ENCODE measurements at places on chromosomes 6 and 20. TPM values are rescaled to one million over a fixed set of nuclear protein-coding genes. Genes with fewer than 3 reads are reported as not detected.

SLC35B3 gene
- 7.1 TPM for total RNA-seq

NPBWR2 gene
- total RNA-seq = not detected

SCAF8 gene
- 31.3 TPM for total RNA-seq

RFX6 gene
- not detected for total RNA-seq

SPEF1 gene
- total RNA-seq = not detected

AURKA gene
- total RNA-seq = 100 TPM

PDE7B gene
- 0.68 TPM for total RNA-seq

BCKDHB gene
- 17.8 TPM for total RNA-seq

JPH2 gene
- 0.47 TPM for total RNA-seq

PAX1 gene
- not detected for total RNA-seq

RBPJL gene
- not detected for total RNA-seq

TBX18 gene
- not detected for total RNA-seq

HLA-DRB5 gene
- total RNA-seq = 4.9 TPM

FOXA2 gene
- not detected for total RNA-seq

SNAI1 gene
- total RNA-seq = 1.4 TPM

TAAR6 gene
- not detected for total RNA-seq

MACROD2 gene
- not detected for total RNA-seq

DNA sequence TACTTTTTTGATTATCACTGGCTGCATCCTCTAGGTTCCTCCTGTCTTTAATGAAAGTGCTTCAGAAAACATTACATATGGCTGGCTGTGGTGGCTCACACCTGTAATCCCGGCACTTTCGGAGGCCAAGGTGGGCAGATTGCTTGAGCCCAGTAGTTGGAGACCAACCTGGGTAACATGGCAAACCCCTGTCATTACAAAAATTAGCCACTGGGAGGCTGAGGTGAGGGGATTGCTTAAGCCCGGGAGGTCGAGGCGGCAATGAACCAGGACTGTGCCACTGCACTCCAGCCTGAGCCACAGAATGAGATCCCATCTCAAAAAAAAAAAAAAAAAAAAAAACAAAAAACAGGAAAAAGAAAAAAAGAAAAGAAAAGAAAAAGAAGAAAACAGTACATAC lies 35.3 kb downstream of the BEND3 start:
- DNase-seq = no peak

DNA sequence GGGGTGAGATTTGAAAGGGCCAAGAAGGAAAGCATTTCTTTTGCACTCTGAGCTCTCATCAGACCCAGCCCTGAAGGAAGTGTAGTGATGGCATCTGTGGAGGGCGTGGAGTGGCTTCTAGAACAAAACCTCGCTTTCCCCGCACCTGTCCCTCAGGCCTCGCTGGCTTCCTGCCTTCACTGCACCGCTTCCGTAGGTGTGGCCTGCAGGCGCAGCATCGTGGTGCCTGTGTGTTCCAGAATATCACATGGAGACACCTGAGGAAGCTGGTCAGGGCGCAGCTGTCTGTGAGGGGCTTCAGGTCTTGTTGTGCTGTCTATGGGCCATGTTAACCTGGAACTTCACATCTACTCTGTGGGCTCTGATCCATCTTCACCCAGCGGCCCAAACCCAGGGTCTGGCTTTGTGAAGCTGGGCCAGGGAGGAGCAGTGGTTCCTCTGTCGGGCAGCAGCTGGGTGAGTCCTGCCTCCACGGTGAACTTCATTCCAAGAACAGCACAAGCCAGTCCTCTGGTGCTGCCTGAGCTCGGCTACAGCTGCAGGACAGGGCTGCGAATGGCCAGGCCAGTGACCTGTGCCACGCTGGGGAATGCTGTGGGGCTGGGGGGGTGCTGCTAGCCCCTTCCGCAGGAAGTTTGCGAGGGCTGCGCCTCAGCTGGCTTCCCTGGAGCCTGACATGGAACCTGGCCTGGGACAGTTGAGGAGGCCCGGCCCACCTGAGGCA lies 40.9 kb downstream of the DSTN start:
- peak; percentile 69 for DNase-seq

- DNase-seq = no peak
Observed at GRCh38 chr20:43124241-43124640, 65.5 kb downstream of the PTPRT start.

DNA sequence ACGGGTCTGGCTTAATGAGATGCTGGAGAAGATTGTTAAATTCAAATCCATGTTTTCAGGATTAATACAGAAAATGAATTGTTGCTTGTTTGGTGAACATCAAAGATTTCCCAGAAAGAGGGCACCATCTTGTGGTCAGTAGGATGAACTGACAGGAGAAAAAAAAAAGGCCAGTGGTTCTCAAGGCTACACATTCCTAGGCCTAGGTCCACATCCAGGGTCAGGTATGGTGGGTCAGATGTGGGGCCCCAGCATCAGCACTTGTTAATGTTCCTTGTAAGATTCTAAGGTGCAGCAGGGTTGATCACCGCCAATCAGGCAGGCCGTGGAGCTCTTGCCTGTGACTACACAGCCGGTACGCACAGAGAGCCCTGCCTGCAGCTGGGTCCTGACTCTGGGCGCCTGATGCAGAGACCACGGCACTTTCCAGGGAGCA lies 34.0 kb upstream of the FOXO3 start:
- no peak for DNase-seq

- DNase-seq = no peak
Observed at GRCh38 chr6:118511930-118512715, 36.0 kb upstream of the PLN start.

DNA sequence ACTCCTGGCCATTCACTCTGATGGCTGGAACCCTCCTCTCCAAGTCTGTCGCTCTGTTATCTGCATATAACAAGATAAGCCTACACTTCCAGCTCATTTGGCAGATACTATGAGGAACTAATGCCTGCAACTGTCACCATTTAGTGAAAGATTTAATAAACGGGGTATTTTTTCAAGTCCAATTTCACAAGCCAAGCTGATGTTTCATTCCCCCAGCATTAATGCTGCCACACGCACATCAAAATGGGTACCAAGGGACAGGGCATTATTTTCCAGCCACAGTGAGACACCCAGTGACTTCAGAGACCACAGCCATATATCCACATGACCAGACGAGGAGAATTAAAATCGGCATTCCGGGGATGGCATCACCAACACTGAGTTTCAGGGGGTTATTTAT lies 175.5 kb downstream of the PTPRT start:
- no peak for DNase-seq

GRCh38 chr20:48403167-48403761 lies 424.5 kb downstream of the PREX1 start:
- no peak for DNase-seq

GRCh38 chr20:4089756-4090487 lies 74.6 kb upstream of the RNF24 start:
- no peak for DNase-seq

GRCh38 chr6:21612067-21612745 lies 18.7 kb downstream of the SOX4 start:
- DNase-seq = no peak

- peak; percentile 3 for DNase-seq
Observed at GRCh38 chr6:159252955-159253508, 83.8 kb downstream of the FNDC1 start.

GRCh38 chr20:4225745-4226144 lies 210.4 kb upstream of the RNF24 start:
- DNase-seq = no peak

DNA sequence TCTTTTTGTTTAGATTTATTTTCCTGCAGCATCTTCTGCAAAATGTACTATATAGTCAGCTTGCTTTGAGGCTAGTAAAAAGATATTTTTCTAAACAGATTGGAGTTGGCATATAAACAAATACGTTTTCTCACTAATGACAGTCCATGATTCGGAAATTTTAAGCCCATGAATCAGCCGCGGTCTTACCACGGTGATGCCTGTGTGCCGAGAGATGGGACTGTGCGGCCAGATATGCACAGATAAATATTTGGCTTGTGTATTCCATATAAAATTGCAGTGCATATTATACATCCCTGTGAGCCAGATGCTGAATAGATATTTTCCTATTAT lies 3.2 kb downstream of the FOXC1 start:
- no peak for DNase-seq

DNA sequence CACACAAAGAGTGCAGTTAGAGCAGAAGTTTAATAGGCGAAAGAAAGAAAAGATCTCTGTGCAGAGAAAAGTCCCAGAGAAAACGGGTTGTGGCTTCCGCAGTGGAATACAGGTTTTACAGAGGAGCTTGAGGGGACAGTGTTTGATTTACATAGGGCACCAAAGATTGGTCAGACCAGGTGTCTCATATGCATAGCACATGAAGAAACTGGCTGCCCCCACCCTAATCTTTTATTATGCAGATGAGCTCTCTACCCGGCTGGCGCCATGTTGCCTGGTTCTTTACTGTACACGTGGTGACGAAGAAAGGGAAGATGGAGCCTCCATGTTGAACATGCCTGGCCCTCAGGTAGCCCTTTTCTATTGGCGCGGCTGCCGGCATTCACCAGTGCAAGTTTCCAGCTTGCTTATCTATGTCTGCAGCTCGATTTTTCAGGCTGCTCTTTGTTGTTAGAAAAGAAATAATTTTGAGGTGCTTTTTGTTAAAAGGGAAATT lies 47.4 kb downstream of the SLC35B3 start:
- DNase-seq = no peak

- DNase-seq = no peak
Observed at GRCh38 chr6:98839781-98840361, 5.5 kb downstream of the POU3F2 start.

- DNase-seq = no peak
Observed at GRCh38 chr20:49132995-49133478, 55.1 kb downstream of the STAU1 start.

- DNase-seq = no peak
Observed at GRCh38 chr6:107398001-107398400, 61.4 kb downstream of the PDSS2 start.

DNA sequence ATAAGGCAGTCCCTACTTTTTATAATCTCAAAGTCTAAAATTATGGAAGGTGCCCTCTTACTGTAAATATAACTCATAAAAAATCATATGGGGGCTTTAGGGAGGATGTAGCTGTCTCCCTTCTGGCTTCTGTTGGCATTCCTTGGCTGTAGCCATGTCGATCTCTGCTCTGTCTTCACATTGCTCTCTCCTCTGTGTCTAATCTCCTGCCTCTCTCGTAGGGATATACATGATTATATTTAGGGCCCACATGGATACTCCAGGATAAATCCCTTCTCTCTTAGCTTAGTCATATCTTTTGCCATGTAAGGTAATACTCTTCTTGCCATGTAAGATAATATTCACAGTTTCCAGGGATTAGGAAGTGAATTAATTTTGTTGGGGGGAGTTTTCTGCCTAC lies 28.6 kb downstream of the CDS2 start:
- DNase-seq = no peak

GRCh38 chr6:43475516-43475915 lies 1.9 kb upstream of the TJAP1 start:
- no peak for DNase-seq

GRCh38 chr6:135325624-135326424 lies 144.7 kb downstream of the MYB start:
- no peak for DNase-seq

DNA sequence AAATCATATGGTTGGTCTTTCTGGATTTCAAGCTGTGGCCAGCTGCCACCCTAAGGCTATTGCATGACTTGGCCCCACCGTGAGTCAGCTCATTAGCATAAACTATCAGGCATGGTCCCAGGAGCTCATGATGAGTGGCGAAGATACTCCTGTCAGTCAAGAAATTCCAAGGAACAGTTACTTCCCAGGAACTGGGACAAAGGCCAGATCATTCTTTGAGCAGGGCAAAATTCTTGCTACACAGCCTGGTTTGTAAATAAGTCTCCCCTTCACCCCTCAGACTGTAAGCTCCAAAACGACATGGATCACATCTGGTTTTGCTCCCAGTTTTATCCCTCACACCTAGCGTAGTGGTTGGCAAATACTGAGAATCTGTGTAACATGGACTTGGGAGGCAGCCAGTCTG lies 33.0 kb upstream of the KIAA1586 start:
- no peak for DNase-seq

- DNase-seq = no peak
Observed at GRCh38 chr6:73028124-73028766, 197.1 kb downstream of the KHDC1L start.

- DNase-seq = no peak
Observed at GRCh38 chr6:168799067-168799466, 358.1 kb downstream of the SMOC2 start.

DNA sequence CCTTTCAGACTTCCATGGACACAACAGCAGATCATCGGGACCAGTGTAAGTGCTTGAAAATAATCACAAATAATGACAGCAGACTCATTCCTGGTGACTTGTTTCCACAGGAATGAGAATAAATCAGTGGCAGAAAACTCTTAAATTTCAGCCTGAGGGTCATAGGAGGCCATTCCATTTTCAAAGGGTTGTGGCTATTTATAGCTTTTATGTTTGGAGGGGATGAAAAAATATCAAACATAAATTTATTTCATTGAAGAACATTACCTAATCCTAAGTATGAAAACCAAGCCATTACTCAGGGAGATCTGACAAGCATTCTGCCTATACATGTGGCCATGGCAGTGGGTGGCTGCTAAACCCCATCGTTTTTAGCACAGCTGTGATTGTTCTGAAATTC lies 173.6 kb upstream of the CNR1 start:
- no peak for DNase-seq

- DNase-seq = peak; percentile 80
Observed at GRCh38 chr20:63957690-63958441, 1.6 kb upstream of the UCKL1 start.

DNA sequence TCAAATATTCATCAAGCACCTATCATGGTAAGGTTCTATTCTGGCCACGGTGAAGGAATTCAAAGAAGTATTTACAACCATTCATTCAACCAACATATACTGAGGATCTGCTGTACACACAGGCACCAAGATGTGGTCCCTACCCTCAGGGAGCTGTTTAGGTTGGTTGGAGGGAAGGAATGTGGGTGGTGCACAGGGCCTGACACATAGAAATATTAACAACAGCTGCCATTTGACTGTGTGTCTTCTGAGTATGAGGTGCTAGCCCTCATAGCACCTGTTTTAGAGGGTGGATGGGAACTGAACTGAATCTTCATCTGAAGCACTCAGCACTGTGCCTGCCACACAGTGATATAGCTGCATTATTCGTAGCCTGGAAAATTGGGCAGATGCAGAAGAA lies 7.3 kb downstream of the SNPH start:
- no peak for DNase-seq

GRCh38 chr20:37745553-37745952 lies 51.7 kb downstream of the CTNNBL1 start:
- DNase-seq = no peak

GRCh38 chr6:95203153-95203754 lies 374.1 kb upstream of the MANEA start:
- DNase-seq = peak; percentile 53

DNA sequence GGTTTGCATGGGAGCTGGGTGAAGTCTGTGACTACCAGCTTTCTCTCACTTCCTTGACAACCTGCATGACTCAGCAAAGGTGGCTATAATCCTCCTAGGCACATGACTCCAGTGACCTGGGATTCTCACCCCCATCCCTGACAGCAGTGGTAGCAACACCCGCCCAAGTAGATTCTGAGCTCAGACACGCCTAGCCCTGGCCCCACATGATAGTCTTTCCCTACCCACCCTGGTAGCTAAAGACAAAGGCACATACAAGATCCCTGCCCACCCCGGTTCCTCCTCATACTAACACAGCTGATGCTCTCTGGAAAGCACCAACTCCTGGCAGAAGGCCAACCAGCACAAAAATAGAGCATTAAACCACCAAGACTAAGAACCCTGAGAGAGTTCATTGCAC lies 25.9 kb upstream of the CRISP1 start:
- DNase-seq = no peak
